CD4-positive, alpha-beta T cell treated with Interleukin-6 at 100 ng/mL for 8 hours (primary cell): ENCODE measurements at places on chromosomes 5 and 9.

GRCh38 chr5:59528202-59528862 lies 365.2 kb downstream of the PDE4D start:
- DNase-seq = no peak

GRCh38 chr9:108885643-108886348 lies 23.7 kb downstream of the ACTL7A start:
- DNase-seq = no peak

DNA sequence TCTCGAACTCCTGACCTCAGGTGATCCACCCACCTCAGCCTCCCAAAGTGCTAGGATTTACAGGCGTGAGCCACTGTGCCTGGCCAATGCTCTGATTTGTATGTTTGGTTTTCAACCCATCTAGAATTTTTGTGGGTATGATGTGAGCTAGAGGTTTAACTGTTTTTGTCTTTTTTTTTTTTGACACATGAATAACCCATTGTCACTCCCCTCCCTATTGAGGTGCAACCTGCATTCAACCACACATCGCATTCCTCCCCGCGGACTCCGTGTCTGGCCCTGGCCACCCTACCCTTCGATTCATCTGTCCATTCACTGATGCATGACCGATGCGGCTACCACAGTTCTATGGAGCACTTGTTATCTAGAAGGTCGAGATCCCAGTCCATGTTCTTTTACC lies 9.5 kb upstream of the FAM163B start:
- no peak for DNase-seq

DNA sequence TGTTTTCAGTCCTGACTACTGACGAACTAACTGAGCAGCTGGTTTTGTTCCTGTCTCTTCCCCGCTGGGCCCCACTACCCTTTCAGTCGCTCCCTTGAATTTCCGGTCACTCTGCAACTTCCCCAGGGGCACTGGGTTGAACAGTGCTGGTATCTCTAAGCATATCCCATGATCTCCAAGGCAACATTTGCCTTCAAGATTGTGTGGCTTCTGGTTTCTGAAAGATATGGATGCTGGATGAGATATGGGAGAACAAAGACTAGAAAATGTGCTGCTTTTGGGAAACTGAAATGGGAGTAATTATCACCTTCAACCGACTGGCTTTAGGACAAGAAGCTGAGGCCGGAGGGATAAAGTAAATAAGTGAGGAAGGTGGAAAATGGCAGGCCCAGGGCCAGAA lies 258.2 kb upstream of the PIK3R1 start:
- DNase-seq = no peak

GRCh38 chr9:88344013-88344412 lies 44.2 kb upstream of the SPIN1 start:
- DNase-seq = no peak

GRCh38 chr5:179991106-179991505 lies 80.5 kb downstream of the RNF130 start:
- DNase-seq = no peak

- DNase-seq = no peak
Observed at GRCh38 chr5:131322926-131323325, 59.1 kb downstream of the CDC42SE2 start.

DNA sequence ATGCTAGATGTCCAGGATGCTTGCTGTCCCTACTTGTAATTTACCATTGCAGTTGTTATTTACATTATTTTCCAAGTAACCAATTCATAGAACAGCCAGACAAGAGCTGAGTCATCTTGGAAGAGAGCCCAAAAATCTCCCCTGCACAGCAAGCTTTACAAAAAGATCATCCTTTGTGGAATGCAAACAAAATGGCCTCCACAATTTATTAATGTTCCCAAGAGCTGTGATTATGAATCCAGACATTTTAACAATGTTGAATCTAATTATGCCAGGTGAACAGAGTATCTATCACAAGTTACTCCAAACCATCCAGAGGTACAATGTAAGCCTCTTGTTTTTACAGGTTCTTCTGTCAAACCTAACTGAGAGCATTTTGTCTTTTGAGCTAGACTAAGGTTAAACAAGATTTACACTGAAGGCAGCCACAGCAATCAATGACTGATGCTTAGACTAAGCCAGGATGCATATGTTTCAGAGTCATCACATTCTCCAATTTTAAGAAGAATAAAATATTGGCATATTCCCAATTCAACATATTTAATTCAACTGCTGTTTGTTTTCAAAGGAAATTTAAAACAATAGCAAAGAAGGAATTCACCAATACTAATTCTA lies 95.3 kb upstream of the SLC12A2 start:
- no peak for DNase-seq

- DNase-seq = no peak
Observed at GRCh38 chr9:94017939-94018531, 62.9 kb upstream of the BARX1 start.

DNA sequence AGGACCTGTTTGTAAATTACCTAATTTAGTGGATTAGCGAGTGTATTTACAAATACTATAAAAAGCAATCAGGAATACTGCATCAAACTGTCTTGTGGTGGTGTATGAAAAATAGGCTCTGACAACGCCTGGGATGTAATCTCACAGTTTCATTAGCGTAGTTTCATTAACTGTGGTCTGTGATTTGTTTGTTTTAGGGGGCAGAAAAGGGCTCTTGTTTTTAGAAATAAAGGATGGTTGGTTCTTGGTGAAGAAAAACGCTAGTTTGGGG lies 1.4 kb downstream of the SLC44A1 start:
- DNase-seq = no peak

DNA sequence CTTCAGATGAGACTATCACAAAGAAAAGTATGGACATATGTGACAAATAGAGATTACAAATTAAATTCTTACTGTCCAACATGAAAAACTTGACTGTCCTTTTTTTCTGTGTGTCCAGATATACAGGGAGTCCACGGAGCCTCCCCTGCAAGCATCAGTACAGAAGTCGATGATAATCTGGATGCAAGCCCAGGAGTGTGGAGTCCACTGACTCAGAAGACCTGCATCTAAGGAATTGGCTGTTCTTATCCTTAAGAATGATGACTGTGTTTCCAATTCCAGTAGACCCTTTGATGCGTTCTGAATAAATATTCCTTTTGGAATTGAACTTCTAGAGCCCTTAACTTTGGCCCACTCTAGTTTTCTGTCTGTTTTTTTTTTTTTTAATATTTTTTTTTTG lies 56.7 kb upstream of the TAF11L2 start:
- DNase-seq = no peak

GRCh38 chr9:91001146-91001611 lies 199.6 kb downstream of the SYK start:
- DNase-seq = no peak

DNA sequence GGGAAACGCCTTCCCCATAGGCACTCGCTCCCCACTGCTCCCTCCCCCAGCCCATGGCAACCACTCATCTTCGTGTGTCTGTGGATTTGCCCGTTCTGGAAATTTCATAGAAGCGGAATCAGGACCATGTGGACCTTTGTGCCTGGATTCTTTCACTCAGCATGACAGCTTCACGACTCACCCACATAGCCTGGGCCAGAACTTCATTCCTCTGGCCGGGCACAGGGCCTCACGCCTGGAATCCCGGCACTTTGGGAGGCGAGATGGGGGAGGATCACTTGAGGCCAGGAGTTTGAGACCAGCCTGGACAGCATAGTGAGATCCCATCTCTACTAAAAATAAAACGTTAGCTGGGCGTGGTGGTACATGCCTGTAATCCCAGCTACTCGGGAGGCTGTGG lies 12.1 kb upstream of the DIPK1B start:
- no peak for DNase-seq

GRCh38 chr5:172088801-172089200 lies 82.4 kb upstream of the FBXW11 start:
- DNase-seq = no peak

DNA sequence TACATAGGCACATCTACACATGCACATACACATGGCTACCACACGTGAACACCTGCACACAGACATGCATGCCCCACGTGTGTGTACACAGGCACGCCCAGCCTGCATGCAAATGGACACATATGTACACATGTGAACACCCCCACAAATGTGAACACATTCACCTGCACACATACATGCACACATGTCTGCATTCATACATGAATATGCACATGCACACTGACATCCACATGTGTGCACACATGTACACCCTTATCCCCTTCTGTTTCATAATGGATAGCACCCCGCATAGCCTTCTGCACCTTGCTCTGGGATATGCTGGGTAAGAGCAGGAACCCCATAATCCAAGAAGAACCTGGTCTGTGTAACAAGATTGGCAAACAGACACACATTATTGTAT lies 66.2 kb downstream of the WNK2 start:
- DNase-seq = no peak

DNA sequence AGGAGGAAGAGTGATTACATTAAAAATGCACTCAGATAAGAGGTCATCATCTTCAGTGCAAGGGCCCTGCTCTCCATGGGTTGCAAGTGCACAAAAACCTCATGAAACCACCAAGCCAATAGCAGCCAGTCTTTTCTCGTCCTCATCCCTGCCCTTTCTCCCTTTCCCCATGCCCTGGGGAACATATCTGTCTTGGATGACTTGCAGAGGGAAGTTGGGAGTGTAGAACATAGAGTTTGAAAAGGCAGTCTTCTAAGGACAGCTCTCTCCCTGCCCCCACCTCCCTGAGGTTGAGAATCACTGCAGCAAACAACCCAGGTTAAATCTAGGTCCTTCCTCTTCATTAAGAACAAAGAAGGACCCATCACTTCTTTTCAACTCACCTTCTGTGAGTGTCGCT lies 22.0 kb downstream of the DDX31 start:
- no peak for DNase-seq

GRCh38 chr9:2290382-2290781 lies 275.2 kb downstream of the SMARCA2 start:
- no peak for DNase-seq

DNA sequence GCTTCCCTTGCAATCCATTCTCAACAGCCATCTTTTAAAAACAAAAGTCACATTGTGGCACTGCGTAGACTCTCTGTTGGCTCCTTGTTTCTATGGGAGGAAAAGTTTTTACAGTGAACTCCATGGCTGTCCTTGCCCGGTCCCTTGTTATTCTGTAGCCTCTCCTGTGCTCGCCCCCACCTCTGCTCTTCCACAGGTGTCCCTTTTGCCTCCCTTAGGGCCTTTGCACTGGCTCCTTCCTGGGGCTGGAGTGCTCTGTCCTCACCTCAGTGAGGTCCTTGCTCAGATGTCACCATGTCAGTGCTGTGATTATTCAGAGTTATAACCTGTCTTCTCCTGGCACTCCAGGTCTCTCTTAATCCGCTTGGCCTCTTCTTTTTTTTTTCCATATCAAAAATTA lies 308.8 kb downstream of the DOCK8 start:
- no peak for DNase-seq

DNA sequence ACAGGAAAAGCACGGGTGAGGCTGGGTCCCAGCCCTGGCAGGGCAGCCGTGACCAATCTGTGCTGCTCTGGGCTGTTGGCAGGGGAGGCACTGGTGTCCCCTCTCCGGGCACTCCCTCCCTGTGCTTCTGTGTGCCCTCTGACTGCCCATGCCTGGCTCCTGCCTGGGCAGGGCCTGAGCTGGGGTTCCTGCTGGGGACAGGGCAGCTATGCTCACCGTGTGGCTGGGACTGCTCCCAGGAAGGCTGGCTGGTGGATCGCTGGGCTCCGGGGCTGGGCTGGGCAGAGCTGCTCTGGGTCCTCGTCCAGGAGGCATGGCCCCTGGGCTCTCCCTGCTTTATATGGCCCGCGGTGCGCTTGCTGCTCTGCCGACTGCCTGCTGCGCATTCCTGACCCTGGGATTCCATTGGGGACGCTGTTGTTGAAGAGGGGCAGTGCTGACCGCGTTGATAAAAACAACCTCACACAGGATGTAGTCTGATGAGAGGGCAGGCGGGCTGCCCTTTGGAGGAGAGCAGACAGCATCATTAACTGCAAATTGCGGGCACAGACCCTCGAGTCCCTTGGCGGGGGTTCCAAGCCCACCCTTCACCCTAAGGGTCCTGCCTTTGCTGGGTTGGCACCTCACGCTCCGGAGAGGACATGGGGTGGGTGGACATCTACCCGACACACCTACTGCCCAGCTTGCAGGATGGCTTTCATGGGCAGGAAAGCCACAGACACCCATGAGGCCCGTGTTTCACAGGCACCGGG lies 955 bp downstream of the QRFP start:
- no peak for DNase-seq

- DNase-seq = no peak
Observed at GRCh38 chr5:140221697-140222223, 46.8 kb downstream of the CYSTM1 start.

DNA sequence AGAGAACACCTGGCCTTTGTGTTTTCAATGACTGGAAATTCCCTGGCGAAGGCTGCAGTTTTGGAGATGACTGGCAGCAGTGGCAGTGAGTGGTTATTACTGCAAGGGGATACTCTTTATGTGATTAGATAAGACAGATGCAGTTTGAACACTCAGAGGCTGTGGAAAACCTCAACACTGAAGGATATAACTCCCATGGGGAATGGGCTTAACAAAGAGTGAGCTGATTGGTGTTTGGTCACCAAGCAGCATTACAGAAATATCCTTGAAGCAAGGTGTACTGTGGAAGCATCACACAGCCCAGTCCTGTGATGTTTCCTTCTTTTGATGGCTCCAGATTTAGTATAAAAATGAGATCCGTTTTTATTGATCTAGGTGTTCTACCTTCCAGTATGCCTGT lies 490.7 kb upstream of the PTPRD start:
- no peak for DNase-seq

GRCh38 chr5:42302186-42302585 lies 121.1 kb upstream of the GHR start:
- no peak for DNase-seq

DNA sequence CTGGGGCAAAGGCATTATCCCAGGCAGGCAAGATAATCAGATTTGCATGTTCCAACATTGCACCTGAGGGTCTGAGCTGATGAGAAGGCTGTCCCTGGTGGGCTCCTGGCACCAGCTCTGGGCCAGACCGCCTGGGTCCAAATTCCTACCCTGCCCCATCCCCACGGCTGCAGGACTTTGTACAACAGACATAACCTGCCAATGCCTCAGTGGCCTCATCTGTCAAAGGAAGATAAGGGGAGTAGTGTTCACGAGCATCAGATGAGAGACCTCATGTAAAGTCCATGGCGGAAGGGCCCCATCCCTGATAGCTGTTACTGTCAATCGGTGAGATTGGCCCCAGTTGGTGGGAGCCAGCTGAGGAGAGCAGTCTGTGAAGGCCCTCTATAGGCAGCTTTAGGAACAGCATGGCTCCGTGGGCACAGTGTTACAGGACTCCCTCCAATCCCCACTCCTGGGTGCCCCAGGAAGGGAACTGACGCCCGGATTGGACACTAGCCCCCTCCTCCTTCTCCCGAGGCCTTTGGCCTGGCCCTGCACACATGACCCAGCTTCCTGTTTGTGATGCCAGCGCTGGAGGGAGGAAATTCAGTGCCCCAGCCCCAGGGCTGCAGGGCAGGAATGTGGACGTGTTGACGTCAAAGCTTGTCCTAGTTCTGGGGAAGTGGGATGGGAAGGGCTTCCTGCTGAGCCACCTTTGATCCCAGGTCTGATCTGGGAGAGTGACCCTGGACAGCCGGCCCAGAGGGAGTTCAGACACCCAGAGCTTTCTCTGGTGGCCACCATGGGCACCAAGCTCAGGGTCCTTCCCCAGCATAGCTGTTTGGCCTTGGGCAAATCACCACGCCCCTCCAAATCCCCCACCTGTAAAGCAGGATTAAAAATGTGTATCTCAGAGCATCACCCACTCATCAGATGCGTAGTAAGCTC lies 56.2 kb downstream of the DUSP1 start:
- DNase-seq = peak; percentile 59
